ENCODE measurements at places on chromosomes 2 and 18.

DNA sequence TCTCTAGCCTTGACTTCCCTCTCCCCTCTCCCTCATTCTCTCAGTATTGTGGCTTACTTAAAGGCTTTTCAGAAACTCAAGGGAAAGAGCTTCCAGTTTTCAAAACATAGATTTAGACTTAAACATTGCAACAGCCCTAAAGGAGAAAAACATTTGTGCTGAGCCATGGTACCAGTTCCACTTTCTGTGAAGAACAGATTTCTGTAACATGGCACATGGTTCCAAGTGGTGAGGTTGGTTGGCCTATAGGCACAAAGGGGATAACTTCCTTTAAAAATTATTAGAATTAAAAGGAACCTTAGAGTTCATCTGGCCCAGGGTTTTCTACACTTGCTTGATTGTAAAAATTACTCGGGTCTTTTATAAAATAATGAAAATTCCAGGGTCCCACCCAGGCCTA, 138.6 kb upstream of the CDCA7 start:
- no peak for DNase-seq

GRCh38 chr2:156229724-156230362, 102.7 kb downstream of the NR4A2 start:
- no peak for DNase-seq

GRCh38 chr2:217451666-217452065, 551.1 kb downstream of the TNS1 start:
- no peak for DNase-seq

- DNase-seq = no peak
These were observed 40.2 kb upstream of the SKA1 start for GRCh38 chr18:50334546-50335152.

GRCh38 chr18:25125680-25126079, 226.3 kb downstream of the ZNF521 start:
- DNase-seq = no peak

- peak; percentile 16 for DNase-seq
These were observed 129.2 kb downstream of the ETAA1 start for GRCh38 chr2:67526283-67526682.

DNA sequence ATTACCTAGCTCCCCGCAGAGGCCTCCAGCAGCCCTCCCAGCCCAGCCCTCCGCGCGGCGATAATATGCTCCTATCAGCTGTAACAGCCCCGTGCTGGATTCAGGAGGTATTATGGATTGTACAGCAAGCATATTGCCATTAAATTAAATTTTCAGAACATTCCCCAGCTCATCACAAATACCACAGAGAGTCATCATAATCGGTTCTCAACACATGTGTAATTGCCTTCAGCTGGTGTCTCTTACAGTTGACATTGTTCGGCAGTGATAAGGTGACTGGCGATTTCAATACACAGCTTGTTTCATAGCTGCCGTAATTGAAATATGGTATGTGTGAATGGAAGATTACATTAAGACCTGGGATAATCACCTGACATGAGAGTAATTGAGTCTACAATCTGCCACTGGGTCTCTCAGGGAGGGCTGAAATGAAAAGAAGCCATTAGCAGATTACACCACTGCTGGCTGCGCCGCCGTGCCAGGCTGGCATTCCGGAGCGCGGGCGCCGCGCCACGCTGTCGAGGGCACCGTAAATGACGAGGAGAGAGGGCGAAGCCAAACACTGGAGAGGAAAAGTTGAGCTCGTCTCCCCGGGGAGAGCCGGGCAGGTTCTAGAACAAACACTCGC, 549.4 kb upstream of the SALL3 start:
- DNase-seq = no peak

- DNase-seq = no peak
These were observed 66.9 kb downstream of the ICOS start for GRCh38 chr2:204003276-204003990.

DNA sequence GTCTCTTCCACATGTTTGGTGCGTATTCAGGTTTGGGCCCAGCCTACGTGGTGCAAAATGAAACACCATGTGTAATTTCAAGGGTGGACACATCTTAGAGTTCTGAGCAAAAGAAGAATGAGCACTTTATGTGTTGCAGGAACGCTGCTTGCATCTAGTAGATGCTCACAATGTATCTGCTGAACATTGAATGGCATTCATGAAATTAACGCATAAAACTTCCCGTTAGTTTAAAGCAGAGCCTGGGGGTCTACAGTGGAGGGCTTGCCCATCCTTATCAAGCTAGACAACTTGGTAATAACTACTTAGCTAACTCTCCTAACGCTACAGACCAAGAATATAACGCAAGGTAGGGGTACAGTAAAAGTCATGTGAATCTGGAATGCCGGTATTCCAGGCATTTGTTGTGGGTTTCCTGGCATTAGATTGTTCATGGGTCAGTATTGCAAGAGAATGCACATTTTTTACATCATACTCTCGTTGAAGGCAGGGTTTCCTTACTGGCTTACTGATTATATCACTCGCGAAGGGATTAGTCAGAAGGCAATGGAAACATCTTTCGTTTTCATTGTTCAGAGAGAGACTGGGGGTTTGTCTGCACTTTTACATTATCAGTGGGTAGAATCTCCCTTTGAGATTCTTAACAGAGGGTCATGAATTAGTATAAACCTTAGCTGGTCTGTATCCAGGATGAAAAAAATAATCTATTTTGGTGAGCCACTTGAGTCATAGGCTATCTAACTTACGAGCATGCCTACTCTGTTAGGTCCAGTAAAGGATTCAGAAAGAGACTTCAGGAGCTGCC, 229.5 kb upstream of the EPAS1 start:
- DNase-seq = peak; percentile 80

GRCh38 chr2:210299866-210300373, 15.1 kb downstream of the MYL1 start:
- DNase-seq = no peak

DNA sequence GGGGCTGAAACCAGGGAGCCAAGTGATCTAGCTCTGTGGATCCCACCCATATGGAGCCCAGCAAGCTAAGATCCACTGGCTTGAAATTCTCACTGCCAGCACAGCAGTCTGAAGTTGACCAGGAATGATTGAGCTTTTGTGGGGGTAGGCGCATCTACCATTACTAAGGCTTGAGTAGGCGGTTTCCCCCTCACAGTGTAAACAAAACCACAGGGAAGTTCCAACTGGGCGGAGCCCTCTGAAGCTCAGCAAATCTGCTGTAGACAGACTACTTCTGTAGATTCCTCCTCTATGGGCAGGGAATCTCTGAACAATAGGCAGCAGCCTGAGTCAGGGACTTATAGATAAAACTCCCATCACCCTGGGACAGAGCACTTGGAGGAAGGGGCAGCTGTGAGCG, 96.7 kb downstream of the CCDC148 start:
- DNase-seq = no peak

- DNase-seq = peak; percentile 8
These were observed 44.8 kb upstream of the ARHGAP25 start for GRCh38 chr2:68689553-68690537.

DNA sequence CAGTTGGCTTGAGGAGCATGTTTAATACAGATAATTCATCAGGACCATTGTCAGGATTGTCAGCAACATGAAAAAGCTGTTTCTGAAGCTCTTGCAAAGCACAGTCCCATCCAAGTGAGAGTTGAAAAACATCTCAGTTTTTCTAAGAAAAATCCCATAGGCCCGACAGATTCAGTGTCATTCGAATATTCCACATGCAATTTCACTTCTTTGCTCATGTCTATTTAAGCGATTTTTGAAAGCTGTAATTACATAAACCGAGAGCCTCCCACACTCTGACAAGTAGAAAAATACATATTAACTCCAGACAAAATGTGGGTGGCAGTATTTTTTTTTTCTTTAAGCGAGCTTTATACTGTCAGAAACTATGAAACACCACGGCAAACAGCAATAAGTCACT, 134.7 kb upstream of the GALNT5 start:
- no peak for DNase-seq

DNA sequence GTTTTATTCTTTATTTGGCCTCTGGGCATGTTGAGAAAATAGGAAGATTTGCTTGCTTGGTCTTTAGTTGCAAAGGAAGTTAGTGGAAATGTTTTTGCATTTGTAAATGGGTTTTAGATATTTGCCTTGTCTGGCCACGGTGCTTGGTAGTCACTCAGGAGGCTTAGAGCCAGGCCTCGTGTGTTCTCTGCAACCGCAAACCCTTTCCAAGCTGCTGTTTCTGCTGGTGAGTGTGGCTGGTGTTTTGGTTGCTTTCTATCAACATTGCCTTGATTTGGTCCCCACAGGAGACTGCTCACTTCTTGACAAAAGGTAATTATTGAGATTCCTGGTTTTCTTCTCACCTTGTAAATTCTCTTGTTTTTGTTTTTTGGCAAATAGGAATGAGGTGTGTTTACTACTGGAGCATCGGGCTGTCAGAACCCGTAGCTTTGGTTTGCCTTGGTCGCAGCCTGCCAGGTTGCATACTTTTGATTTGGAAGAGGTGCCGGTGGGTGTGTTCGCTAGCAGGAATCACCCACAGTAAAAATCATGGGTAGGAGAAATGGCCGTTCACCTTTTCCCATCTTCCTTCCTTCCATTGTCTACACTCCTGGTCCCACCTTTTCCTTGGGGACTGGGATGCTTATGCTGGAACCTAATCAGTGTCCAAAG, 15.8 kb downstream of the ASAP2 start:
- no peak for DNase-seq

DNA sequence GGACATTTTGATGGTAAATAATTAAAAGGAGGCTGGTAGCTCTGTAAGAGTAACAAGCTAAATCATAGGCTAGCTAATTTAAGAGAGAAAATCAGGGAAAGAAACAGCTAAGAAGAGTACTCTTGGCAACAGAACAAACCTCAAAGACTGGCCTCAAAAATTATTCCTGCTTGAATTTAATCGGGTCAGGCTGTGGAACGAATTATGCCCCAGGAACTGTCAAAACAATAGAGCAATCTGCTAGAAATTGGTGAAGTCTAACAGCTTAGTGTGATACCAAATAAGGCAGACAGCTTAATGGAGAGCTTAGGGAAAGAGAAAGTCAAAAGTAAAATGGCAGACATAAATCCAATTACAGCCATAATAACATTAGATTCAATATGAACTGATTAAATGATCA, 215.7 kb downstream of the MREG start:
- no peak for DNase-seq

GRCh38 chr2:186734957-186735734, 41.3 kb downstream of the FAM171B start:
- DNase-seq = no peak

- no peak for DNase-seq
These were observed 49.6 kb downstream of the SMIM21 start for GRCh38 chr18:75377926-75378325.

GRCh38 chr2:86632672-86633071, 9.0 kb upstream of the RNF103 start:
- no peak for DNase-seq

DNA sequence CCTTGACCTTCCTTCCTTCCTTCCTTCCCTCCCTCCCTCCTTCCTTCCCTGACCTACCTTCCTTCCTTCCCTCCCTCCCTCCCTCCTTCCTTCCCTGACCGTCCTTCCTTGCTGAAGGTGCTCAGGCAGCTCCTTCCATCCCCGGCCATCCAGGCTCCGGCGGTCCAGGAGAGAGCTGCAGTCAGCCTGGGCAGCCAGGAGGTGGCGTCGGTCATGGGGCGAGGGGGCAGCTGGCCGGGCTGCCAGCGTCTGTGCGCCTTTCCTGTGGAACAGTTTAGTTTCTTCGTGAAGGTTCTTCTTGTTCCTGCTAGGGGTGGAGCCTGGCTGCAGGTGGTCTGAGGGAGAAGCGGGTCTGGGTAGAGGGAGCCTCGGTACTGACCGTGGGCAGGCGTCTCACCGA, 15.7 kb downstream of the GPR35 start:
- DNase-seq = no peak

DNA sequence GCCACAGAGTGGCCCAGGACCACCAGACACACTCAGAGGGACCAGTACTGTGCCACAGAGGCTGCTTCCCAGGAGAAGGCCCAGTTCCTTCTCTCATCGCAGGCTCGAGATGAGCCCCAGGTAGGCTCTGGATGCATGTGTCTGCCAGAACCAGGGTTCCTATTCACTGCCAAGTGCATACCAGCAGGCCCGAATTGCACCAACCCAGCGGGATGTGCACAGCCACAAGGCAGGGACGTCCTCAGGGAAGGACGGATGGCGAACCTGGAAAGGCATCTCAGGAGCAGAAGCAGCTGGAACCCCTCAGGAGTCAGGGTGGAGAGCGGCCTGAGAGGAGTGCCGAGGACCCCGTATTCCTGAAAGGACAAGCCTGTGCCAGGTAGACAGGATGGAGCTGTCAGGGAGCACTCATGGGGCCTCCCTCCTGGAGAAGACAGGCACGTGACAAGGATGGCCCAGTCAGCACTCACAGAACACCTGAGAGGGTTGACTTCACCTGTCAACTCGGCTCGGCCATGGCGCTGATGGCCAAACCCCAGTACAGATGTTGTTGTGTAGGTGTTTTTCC, 73.7 kb downstream of the PTGR3 start:
- DNase-seq = no peak

GRCh38 chr18:46072376-46072867, 362 bp upstream of the PSTPIP2 start:
- no peak for DNase-seq

DNA sequence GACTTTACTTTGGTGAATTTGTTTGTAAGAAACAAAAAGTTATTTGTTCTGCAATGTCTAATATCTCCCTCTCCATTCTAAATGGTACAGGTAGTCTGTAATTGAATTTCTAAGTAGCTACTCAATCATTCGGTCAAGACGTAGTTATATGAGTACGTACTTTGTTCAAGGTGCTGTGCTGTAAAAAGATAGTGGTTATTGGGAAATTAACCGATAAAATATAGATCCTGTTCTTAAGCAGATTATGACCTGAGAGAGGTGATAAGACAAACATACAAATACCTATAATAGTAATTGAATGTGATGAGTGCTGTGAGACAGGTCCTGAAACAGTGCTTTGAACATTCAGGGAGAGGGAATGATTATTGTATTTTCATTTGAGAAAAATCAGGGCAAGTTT, 7.1 kb downstream of the NCOA1 start:
- DNase-seq = no peak

DNA sequence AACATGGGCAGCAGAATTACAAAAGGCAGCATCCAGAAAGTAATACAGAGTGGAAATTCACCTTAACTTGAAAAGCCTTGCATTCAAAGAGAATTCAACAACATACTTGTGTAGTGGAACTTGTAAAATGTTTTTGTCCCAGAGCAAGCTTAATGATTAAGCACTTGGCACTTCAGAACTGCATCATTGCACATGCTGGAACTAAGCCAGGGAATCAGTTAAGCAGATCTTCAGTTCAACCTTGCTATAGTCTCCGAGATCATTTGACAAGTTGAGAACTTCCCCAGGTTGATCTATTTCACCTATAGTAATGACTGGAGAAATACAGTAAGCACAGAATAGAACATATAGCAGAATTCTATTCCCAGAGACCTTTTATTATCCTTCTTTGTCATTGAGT, 1337.2 kb upstream of the NXPH2 start:
- no peak for DNase-seq
